ENCODE measurements at places on chromosomes 1 and 21.
A peak's percentile ranks its signal among the peaks of the same experiment; 100 is the strongest.

GRCh38 chr1:154198756-154199562 is 7.1 kb upstream of the TPM3 start:
- DNase-seq = peak; percentile 55

GRCh38 chr1:30830537-30830936 is 73.0 kb upstream of the LAPTM5 start:
- no peak for DNase-seq

- no peak for DNase-seq
Observed at GRCh38 chr1:219422811-219423598, 189.9 kb downstream of the ZC3H11B start.

DNA sequence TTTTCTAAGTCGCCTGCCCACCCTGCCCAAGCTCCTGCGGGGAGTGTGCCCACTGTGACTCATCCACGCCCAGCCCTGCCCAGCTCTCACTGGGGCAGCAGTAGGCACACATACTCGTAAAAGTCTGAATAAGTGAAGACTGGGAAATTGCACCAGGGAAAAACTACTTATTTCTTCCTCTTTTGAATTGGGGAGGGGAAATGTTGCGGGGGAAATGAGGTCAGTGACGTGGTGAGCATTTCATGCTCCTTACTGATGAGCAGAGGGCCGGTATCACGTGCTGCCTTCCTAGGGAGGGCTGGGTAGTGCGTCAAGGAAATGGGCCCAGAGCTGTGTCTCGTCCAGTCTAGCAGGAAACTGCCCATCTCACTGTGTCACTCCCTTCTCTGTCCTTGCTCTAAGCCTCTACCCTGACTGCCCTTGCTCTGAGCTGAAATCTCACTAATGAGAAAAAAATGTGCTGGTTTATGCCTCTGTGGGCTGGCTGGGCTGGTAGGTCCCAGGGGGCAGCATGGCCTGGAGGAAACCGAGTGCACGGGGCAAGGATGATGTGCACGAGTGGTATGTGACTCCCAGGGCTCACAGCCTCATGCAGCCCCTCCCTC is 13.5 kb upstream of the TNFRSF1B start:
- DNase-seq = peak; percentile 75

GRCh38 chr1:28885472-28885877 is 28.9 kb upstream of the EPB41 start:
- no peak for DNase-seq
